Trophoblast cell (in vitro differentiated cells and primary cell): ENCODE measurements at places on chromosomes 12 and 14.

DNA sequence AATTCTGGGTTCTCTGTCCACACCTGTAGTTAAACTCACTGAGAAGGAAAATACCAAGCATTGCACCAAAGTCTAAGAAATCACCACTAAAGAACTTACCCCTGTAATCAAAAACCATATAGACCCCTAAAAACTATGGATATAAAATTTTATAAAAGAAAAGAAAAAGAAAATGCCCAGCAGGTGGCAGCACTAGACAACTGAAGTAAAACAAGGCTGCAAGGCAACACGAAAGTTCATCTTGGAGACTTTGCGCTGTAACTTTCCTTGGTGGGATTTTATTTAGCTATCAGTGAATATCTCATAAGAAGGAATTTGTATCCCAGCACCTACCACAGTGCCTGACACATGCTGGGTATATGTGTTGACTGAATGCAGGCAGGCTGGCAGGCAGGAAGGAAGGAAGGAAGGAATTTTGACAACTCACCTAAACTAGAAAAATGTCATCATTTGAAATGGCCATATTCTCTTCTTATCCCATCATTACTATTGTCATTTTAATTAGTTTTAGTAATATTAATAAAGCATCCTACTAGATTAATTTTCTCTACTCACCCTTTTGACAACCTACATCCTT, 68.2 kb upstream of the ETV6 start:
- no peaks in the 10 kb centered on the region for H3K36me3 ChIP-seq
- peak; percentile 92 for DNase-seq
- no peaks in the 10 kb centered on the region for H3K27me3 ChIP-seq
- no peak overlapping the region for H3K27ac ChIP-seq
- H3K4me1 ChIP-seq: peaks cover 2% of the 10 kb centered on the region

DNA sequence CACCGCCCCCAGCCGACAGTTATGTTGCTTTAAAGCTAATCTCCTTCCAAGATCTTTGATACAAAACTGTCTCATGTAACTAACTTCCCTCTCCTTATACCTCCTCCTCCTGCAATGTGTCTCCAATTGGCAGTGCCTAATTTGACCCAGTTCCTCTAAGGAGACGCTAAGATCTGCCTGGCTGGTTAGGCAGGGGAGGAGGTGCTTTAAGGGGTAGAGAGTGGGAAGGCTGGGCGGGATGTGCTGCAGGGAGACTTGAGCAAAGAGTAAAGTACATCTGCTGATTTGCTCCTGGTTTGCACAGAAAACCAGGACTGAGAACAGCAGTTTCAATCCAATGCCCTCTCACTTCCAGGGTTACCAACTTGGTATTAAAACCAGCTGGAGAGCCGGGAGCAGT, 7.4 kb upstream of the IKZF4 start:
- no peak for DNase-seq
- H3K4me1 ChIP-seq: peaks cover 26% of the 10 kb centered on the region
- H3K27ac ChIP-seq: no peak overlapping the region
- H3K27me3 ChIP-seq: no peaks in the 10 kb centered on the region

- H3K27me3 ChIP-seq: no peaks in the 10 kb centered on the region
- no peaks in the 10 kb centered on the region for H3K4me1 ChIP-seq
- H3K36me3 ChIP-seq: peaks cover 38% of the 10 kb centered on the region
Measured at GRCh38 chr14:104893435-104894207, 28.6 kb downstream of the CEP170B start.

DNA sequence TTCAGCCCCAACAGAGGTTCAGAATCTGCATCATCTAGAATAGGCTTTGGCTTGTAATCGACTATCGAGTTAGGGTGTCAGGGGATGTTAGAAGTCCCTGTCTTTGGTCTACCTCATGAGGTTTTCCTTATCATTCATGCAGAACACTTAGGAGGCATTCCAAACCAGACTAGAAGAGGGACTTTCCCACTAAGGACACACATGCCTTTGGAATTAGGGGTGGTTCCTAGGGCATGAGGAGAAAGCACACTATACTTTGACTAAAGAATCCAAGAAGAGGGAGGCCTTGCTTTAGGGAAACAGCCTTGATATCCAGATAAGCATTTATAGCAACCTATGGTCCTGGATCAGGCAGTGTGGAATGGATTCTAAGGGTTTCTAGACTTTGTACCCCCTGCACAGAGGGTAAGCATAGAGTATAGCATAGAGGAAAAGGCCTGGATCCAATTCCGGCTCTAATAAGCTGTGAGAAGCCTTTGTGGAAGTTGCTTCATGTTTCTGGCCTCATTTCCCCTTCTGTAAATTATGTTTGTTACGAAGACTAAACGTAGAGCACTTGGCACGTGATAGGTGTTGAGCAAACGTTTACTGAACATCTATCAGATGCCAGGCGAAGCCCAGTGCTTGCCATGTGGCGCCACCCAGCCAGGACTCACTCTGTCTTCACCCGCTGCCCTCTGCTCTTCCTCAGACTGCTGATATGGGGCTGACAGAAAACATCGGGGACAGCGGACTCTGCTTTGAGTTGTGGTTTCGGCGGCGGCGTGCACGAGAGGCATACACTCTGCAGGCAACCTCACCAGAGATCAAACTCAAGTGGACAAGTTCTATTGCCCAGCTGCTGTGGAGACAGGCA, 13.2 kb downstream of the ZNF219 start:
- H3K4me1 ChIP-seq: no peaks in the 10 kb centered on the region
- DNase-seq: no peak
- H3K36me3 ChIP-seq: peaks cover 59% of the 10 kb centered on the region
- H3K27ac ChIP-seq: no peak overlapping the region

DNA sequence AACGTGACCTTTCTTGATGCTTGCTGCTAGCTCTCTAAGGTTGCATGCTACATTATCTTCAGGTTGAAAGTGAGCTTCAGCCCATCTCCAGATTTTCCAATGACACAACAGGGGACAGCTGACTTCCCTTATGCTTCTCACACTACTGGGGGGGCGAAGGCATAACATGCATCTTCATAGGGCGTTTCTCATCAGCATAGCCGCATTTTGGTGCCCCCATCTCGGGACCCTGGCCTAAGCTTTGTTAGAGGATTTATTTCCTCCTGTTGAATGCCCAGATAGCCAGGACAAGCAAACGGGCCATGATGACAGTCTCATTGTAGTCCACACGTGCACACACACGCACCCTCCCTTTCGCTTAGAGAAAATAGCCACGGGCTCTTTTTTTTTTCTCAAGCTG, 30.7 kb downstream of the SSPN start:
- no peak overlapping the region for H3K27ac ChIP-seq
- no peak overlapping the region for H3K4me3 ChIP-seq
- peaks cover 6% of the 10 kb centered on the region for H3K4me1 ChIP-seq
- no peaks in the 10 kb centered on the region for H3K36me3 ChIP-seq
- peaks cover 8% of the 10 kb centered on the region for H3K27me3 ChIP-seq
- DNase-seq: no peak

GRCh38 chr12:62468397-62468796, 1.8 kb downstream of the MON2 start:
- no peak overlapping the region for H3K4me3 ChIP-seq
- H3K4me1 ChIP-seq: no peaks in the 10 kb centered on the region
- no peak overlapping the region for H3K27ac ChIP-seq
- no peaks in the 10 kb centered on the region for H3K36me3 ChIP-seq
- no peaks in the 10 kb centered on the region for H3K27me3 ChIP-seq
- no peak for DNase-seq

- H3K4me3 ChIP-seq: no peak overlapping the region
- no peak for DNase-seq
- H3K27me3 ChIP-seq: no peaks in the 10 kb centered on the region
- H3K27ac ChIP-seq: no peak overlapping the region
Measured at GRCh38 chr14:74525361-74525851, 31.8 kb downstream of the ISCA2 start.
